ENCODE measurements at places on chromosomes 5 and 9.

GRCh38 chr5:141199359-141200235 is at the start of gene PCDHB11:
Gene PCDHB11, plus strand, starts transcription at chr5:141199627. Its CDS starts 148 bp downstream, at chr5:141199775.
- no peak for DNase-seq

GRCh38 chr5:31362529-31362900 is 169.0 kb downstream of the CDH6 start:
- DNase-seq: no peak

- no peak for DNase-seq
Measured at GRCh38 chr5:141914199-141914743, 9.4 kb upstream of the DELE1 start.

- no peak for DNase-seq
Measured at GRCh38 chr5:103519550-103519949, 43.0 kb downstream of the NUDT12 start.

- DNase-seq: no peak
Measured at GRCh38 chr9:136090768-136091581, 4.1 kb downstream of the NACC2 start.

GRCh38 chr5:37514946-37515345 is 135.8 kb downstream of the WDR70 start:
- no peak for DNase-seq

- no peak for DNase-seq
Measured at GRCh38 chr9:16964228-16964627, 93.8 kb upstream of the BNC2 start.

DNA sequence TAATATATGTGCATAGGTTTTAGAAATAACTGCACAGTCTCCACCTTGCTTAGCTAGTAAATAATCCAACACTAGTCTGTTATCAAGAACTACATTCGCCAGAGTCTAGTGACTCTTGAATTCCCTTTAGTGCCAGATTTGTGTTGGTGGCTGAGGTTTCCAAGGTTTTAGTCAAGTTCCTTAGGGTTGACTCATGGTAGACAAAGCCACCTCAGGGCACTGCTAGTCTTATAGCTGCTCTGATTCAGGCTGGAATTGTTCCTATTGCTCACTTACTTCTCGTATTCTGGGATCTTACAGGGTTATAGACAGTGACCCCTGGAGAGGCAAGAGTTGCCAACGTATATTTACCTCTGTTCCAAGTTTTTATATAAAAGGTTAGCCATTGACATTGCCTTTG is 1369.8 kb upstream of the CDH9 start:
- DNase-seq: no peak

Data from Jurkat, Clone E6-1 (cell line).